ENCODE measurements at places on chromosomes 3 and 15.

GRCh38 chr3:127975153-127976029, 60.4 kb downstream of the KBTBD12 start:
- no peak for DNase-seq

DNA sequence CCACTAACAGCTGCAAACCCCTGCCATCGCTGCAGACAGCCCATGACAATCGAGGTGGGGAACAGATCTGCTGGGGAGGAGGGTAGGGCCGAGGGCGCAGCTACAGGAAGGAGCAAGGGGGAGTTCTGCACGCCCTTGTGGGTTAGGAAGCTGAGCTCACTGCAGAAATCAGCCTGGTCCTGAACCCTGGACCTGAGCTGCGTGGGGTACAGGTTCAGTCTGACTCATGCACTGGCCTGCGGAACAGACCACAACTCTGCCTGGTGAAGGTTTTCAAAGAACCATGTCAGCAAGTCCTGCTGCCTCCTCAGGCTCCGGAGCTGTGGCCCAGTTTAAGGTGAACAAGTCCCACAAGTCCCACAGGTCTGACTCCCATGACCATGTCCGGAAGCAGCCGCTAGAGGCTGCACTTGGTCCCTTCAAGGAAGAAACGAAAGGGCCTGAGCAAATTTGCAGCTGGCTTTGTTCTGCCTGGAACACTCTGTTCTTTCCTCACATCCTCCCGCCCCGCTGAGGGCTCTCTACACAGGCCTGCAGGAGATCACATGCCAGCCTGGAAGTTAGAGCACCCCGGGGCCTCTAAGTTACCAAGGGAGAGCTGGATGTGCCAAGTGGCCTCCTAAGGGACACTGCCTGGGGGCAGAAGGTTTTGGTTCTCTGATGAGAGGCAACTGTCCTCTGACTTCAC, 49.4 kb upstream of the AKAP13 start:
- no peak for DNase-seq

GRCh38 chr3:155462672-155463071, 169.2 kb upstream of the STRIT1 start:
- DNase-seq, result no peak

GRCh38 chr3:4883011-4883410, 96.2 kb upstream of the BHLHE40 start:
- no peak for DNase-seq

GRCh38 chr3:121835465-121835801, 424 bp downstream of the EAF2 start:
- no peak for DNase-seq

DNA sequence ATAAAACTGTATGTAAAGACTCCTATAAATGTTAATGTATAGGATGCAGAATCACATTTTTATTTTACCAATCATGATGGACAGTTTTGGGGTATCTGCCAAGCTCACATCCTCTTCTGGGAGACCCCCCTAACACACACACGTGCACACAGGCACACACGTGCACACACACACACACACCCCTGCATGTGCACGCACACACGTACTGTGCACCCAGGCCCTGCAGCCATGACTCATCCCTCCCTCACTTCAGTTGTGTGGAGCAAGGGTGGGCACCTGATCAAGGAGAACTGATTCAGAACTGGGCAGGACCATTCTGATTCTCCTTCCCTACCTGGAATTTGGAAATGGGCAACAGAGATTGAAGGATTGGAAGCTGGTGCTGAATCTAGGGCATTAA, 16.0 kb upstream of the MINDY4B start:
- DNase-seq, result no peak
